Activated CD4-positive, alpha-beta memory T cell treated with anti-CD3 and anti-CD28 coated beads, Interleukin-2, amount 10 ng/mL, durations not matched to agents 7 days and 5 days (primary cell): ENCODE measurements at places on chromosomes 12 and 14.

- no peak for DNase-seq
Measured at GRCh38 chr12:23236811-23237210, 611.8 kb downstream of the ETNK1 start.

DNA sequence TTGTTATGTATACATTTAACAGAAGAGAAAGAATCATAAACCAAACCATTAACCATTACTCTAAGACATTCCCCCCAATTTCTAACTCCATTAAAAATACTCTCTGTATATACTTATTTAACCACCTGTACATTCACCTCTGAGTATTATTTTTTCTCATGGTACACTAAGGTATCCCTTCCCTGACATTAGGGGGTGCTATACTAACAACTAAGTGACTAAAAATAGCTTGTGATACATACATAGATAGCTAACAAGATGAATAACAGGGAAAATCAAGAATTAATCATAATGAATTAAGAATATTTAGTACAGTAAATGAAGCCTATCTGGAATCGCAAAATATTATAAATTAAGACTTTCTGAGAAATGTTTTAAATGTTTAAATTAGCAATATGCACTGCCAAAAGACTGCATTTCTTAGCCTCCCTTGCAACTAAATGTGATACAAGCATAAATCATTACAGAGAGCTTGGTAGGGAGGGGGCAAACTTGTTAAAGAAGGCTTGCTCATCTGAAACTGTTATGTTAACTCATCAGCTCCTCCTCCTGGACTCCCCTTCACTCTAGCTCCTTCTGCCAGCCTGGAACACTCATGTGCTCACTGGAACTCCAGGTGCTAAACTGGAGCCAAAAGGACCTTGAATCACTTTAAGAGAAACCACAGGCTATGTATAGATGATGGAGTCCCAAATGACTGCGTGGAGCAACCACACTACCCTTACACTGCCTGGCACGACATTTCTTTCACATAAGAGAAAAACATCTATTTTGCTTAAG is 14.9 kb downstream of the C2CD5 start:
- no peak for DNase-seq

DNA sequence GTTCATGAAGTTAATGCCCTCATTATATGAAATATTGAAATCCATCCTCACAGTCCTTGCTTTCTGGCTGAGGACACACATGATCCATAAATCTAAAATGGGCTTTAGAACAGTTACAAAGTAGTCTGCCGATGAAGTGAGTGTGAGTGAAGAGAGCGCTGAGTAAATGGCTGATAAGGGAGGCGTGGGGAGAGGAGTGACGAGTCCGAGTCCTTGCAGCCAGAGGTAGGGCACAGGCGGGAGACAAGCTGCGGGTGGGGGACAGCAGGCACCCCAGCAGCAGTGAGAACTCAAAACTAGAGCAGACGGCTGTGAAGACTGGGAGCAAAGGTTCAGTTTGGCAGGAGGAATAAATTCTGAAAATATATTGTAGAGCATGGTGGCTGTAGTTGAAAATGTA is 140.1 kb upstream of the ATP2B1 start:
- DNase-seq = no peak

GRCh38 chr14:33755358-33755757 is 195.5 kb downstream of the EGLN3 start:
- no peak for DNase-seq

DNA sequence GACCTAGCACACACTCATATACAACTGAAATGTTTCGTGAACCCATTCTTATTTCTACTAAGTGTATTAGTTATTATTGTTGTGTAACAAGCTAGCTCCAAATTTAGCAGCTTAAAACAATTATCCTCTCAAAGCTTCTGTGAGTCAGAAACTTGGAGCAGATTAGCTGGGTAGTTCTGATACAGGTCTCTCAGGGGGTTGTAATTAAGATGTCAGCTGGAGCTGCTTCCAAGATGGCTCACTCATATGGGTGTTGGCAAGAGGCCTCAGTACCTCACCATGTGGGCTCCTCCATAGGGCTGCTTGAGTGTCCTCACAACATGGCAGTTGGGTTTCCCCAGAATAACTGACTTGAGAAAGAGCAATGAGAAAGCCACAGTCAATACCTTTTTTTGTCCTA is 9.8 kb downstream of the GPR135 start:
- no peak for DNase-seq

- DNase-seq = no peak
Measured at GRCh38 chr12:4308334-4308950, 12.6 kb upstream of the TIGAR start.

DNA sequence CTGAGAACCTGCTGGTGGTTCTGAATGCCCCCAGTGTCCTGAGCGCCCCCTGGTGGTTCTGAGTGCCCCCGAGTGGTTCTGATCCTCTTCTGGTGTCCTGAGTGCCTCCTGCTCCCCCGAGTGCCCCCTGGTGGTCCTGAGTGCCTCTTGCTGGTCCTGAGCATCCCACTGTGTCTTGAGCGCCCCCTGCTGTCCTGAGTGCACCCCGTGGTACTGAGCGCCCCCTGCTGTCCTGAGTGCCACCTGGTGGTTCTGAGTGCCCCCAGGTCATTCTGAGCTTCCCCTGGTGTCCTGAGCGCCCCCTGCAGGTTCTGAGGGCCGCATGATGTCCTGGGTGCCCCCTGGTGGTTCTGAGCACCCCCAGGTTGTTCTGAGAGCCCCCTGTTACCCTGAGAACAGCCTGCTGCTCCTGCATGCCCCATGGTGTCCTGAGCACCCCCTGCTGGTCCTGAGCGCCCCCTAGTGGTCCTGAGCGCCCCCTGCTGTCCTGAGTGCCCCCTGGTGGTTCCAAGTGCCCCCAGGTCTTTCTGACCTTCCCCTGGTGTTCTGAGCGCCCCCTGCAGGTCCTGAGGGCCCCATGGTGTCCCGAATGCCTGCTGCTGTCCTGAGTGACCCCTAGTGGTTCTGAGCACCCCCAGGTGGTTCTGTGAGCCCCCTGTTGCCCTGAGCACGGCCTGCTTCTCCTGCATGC is 1165.4 kb downstream of the TMEM121 start:
- DNase-seq = peak; percentile 83

DNA sequence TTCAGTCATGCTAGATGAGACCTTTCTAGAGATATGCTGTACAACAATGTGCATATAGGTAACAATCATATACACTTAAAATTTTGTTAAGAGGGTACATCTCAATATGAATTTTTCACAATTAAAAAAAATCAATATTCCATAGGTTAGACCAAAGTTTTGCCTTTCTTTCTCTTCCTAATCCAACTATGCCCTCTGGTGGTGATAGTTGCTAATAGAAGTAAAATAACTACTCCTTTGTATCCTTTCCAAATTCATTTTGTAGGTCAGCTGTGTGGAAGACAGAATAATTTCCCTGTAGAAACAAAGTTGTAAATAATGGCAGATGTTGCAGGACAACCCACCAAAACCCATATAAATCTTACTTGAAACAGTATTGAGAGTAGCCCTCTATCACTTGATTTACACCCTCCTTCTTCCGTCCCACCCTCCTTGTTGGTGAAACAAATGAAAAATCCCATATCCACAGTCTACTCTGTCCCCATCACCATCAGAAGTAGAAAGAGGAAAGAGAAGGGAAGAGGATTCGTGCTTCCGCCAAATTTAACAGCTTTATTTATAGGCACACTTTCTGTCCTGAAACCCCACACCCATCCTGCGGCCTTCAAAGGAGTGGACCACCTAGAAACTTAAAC is 34.2 kb upstream of the KICS2 start:
- DNase-seq = no peak

GRCh38 chr12:96143392-96143791 is 50.8 kb upstream of the ELK3 start:
- no peak for DNase-seq

GRCh38 chr14:70177081-70177800 is 11.5 kb downstream of the SLC8A3 start:
- no peak for DNase-seq

DNA sequence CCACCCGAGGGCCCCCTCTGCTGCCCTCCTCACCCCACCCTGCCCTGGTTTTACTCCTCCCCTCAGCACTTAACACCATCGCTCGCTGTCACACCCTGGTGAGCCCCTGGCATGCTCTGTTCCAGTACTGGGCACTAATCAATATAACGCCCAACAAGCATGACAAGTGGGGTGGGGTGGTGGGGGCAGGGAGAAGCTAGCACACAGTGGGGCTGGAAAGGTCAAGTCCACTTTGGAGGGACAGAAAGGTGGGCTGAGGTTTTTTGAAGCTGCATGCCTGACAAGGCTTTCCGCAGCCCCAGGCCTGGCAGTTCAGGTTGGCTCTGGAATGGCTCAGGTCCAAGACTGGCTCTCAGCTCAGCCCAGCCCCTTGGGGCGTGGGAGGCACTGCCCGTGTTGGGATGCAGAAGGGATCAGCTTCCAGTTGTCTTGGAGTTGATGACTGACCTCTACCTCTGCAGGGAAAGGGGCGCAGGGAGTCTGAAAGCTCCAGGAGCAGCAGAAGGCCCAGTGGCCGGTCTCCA is 34.1 kb downstream of the PLEKHG3 start:
- no peak for DNase-seq

DNA sequence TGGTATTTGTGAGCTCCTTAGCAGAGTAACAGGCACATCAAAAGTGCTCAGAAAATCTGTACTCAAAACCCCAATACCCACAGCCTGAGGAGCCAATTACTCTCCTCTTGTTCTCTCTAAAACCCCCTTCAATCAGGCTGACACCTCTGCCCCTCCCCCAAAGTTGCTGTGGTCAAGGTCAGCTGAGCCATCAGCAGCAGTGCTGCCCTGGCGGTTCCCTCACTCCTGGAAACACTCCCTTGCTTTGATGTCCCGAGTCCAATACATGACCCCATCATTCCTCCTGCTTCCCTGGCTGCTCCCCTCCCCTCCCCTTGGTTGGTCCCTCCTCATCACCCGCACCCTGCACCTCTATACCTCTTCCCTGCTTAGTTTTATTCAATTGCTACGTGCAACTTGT is 57.2 kb upstream of the C14orf132 start:
- DNase-seq = no peak

DNA sequence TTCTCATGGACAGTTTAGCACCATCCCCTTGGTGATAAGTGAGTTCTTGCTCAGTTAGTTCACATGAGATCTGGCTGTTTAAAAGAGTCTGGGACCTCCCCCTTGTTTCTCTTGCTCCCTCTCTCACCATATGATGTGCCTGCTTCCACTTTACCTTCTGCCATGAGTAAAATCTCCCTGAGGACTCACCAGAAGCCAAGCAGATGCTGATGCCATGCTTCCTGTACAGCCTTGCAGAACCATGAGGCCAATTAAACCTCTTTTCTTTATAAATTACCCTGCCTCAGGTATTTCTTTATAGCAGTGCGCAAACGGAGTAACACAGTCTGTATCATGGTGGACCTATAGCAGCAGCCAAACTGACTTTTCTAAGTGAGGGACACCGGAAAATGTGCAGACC is 58.8 kb downstream of the ATP2B1 start:
- no peak for DNase-seq

DNA sequence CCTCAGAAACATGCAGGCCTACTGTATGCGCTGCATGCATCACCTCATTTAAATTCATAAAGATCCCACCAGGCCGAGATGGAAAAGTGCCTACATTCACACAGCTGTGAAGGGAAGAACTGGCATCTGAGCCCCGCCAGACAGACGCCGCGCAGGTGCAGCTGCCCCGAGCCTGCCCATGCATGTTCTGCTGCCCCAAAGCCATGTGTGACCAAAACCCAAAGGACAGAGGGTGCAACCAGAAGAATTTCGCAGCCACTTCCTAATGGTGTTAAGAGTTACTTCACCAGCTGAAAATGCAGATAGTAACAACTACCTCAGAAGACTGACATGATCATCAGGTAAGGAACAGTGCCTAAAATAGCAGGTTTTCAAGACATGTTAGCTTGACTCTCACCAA is 13.5 kb upstream of the KRT8 start:
- no peak for DNase-seq

DNA sequence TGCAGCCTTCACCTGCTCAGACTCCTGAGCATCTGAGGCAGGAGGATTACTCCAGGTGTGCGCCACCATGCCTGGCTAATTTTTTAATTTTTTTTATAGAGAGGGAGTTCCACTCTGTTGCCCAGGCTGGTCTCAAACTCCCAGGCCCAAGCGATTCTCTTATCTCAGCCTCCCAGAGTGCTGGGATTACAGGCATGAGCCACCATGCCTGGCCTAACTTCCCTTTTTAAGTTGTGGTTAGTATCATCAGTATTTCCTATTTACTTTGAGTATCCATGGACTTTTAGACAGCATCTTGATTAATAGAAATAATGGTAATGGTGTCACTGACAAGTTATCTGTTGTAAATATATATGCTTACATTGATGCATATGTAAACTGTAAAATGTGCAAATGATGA is 116.9 kb downstream of the FGD4 start:
- DNase-seq = no peak

DNA sequence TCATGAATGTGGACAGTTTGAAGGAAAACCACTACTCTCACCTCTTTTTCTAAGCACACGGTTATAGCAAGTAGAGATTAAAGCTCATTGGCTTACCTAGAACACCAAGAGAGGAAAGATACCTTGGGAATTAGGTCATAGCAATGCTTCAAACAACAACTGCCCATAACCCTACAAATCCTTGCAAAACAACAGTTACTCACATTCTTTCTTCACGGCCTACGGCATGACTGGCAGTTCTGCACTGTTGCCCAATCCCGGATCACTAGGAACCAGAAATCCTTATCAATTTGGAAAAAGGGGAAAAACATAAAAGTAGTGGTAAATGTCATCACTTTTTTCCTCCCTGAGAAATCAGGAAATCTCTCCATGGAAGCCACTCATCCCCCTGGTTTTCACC is 9.6 kb upstream of the ISM2 start:
- DNase-seq = no peak

DNA sequence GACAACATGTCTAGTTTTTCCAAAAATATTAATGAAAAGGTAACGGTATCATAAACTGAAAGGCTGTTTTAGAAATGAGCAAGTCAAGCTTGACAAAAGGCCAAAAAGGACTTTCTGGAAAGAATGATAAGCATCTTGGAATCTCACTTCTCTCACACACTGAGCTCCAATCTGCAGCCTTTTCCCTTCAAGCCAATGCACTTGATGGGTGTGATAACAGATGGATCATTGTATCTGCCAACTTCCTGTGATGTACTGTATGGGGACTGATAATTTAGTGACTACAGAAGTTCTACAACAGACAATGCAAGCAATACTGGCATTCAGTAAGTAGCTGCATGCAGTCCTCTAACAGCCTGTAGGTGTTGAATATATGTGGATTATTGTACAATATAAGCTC is 147.1 kb downstream of the MED13L start:
- no peak for DNase-seq

- no peak for DNase-seq
Measured at GRCh38 chr12:76945867-76946266, 67.0 kb upstream of the CSRP2 start.

DNA sequence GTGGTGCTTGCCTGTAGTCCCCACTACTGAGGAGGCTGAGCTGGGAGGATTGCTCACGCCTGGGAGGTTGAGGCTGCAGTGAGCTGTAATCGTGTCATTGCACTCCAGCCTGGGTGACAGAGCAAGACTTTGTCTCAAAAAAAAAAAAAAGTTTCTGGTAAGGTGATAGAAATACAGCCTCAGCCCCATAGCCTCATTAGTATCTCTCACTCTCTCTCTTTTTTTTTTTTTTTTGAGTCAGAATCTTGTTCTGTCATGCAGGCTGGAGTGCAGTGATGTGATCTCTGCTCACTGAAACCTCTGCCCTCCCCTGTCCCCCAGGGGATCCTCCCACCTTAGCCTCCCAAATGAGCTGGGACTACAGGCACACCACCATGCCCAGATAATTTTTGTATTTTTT is 19.2 kb downstream of the MTHFD1 start:
- no peak for DNase-seq
